NCI-H1930 (cell line): ENCODE measurements at places on chromosomes 1 and 21.

DNA sequence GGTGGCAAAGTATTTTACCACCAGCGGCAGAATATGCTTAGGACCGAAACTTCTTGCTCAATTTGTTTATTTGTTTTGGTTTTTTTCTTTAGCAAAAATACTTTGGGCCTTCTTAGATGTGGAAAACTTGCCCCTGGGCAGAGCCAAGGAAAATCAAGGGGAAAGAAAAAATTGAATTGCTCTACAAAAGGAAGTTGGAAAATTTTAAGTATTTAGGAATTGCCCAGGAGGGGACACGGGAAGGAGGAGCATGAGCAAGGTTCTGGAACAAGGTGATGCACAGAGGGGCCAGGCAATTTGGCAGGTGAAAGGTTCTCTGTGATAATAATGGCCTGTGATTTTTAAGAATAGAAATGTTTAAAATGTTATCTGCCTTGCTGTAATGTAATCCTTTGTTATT, 28.6 kb downstream of the SGIP1 start:
- DNase-seq, result no peak

GRCh38 chr1:61358770-61359455, 276.6 kb downstream of the NFIA start:
- DNase-seq, result no peak

DNA sequence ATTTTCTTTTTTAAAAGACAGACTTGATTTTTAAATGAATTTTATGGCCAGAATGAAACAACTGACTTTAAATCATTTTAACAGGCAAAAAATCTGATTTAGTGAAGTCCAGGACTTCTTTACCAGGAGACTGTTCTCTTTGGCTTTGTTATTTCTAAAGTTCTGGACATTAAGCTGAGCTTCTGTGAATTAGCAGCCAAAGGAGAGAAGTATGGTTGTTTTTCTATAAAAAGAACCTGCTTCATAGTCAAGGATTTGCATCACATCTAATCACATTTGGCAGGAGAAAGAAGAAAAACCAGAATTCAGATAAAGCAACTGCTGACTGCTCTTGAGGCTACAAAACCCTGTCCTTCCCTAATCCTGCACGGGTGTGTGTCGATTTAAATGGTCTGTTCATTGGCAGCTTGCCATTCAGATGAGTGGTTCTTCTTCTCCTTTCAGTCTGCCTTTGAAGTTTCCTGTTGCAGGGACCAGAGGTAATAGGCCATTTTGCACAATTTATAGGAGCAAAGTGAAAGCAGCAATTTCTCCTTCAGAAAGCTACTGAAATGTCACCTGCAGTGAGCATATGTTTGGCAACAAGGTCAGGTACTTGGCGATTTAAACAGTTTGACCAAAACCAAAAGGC, 215.4 kb downstream of the OLFM3 start:
- DNase-seq, result no peak

DNA sequence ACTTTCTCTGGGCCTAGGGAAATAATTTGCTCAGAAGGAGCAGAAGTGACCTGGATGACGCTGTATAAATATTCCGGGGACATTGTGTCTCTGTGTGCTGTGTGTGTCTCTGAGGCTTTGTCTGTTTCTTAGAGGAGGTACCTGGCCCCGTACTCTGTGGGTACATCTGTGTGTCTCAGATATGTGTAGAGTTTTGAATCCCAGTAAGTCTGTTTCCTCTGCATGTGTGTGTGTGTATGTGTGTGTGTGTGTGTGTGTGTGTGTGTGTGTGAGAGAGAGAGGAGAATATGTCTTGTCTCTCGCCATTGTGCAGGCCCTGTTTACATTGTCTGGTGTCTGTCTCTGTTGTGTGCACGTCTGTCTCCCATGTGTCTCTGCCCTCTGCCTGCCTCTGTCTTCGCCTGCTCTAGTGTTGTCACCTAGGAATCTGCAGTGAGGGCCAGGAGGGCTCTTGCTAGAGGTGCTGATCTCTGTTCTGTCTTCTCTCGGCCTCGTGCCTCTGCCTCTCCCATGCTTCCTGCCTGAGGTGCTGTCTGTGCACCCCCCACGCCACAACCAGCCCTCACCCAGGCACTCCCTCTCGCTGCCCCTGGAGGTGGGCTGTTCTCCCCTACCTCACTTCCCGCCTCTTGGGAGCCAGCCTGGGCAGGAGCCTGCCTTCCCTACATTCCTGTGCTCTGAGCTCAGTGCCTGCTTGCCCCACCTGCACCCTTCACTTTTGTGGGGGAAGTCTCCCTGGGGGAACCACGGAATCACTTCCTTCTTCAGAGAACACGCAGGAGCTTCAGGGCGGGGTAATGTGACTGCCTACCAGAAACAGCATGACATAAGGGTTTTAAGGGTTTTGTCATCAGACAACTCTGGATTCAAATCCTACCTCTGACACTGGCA, 5.9 kb downstream of the MAP7D1 start:
- no peak for DNase-seq

DNA sequence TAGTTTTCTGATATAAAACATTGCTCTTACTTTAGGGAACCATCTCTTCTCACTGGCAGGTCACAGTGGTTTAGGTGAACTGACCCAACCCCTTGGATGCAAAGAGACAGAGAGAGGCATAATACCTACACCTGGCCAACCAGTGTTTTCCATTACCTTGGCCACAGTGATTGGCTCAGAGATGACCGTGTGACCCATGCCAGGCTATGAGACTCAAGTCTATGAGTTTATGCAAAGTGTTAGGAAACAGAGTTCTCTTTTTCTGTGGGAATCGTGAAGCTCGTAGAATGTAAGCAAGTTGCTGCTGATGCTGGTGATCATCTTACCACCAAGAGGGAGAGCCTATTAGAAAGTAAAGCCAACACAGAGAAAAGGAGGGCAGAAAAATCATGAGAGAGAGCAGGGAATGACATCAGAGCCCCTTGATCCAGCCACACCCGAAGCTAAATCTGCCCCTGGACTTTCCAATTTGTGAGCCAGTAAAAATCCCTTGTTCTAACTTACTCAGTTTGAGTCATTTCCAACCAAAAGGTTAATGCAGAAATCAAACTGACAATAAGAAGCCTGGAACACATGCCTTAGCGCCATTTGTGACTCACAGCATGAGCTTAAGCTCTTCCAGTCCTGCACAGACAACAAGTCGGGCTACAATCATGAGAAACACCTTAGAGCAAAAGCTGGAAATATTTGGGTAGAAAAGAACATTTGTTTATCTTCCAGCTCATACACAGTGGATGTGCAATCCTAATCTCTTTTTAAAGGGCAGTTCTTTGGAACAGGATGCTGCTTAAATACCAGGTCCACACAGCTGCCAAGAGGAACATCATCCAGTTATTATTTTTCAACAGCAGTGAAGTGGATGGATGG, 81.3 kb upstream of the KAZN start:
- no peak for DNase-seq

- no peak for DNase-seq
Observed at GRCh38 chr1:230272557-230272956, 153.6 kb downstream of the PGBD5 start.

GRCh38 chr1:35600593-35600992, 27.5 kb downstream of the TFAP2E start:
- DNase-seq, result no peak

- no peak for DNase-seq
Observed at GRCh38 chr1:207863893-207864535, 46.9 kb downstream of the CD34 start.

DNA sequence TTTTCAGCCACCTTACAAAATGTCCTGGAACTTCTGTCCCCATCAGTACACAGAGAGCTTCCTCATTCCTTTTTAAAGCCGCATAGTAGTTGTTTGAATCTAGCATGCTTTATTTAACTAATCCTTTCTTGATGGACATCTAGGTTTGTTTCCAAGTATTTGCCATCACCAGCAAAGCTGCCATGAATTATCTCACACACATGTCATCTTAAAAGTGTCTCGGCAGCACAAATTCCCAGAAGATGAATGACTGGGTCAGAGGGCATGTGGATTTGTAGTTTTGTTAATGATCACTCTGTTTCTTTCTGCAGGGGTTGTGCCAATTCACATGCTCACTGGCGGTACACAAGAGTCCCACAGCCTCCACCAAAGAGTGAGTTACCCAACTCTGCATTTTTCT, 68.3 kb downstream of the CLIC6 start:
- DNase-seq, result no peak

- DNase-seq, result no peak
Observed at GRCh38 chr21:31298618-31299269, 45.3 kb downstream of the TIAM1 start.

DNA sequence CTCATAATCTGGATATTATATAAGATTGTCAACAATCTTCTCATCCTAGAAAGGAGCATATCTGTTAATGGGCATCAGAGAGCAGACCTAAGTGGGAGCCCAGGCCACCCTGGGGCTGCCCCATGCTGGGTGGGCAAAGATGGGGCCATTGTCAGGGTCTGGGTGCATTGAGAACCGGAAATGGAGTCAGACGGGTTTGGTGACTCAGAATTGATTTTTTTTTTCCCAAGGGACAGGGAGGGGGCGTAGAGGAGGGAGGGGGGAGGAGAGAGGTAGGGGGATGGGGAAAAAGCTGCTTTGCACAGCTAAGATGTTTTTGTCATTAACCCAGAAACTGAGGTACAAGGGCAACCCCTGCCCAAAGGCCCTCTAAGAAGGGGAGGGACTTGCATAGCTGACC, 1.3 kb downstream of the ATXN7L2 start:
- DNase-seq, result no peak
